Fibroblast of villous mesenchyme (primary cell): ENCODE measurements at places on chromosomes 1 and 21. TPM values are rescaled to one million over a fixed set of nuclear protein-coding genes. Genes with fewer than 3 reads are reported as not detected.

- DNase-seq: no peak
Observed at GRCh38 chr21:43944757-43945156, 67.4 kb upstream of the TRAPPC10 start.

DNA sequence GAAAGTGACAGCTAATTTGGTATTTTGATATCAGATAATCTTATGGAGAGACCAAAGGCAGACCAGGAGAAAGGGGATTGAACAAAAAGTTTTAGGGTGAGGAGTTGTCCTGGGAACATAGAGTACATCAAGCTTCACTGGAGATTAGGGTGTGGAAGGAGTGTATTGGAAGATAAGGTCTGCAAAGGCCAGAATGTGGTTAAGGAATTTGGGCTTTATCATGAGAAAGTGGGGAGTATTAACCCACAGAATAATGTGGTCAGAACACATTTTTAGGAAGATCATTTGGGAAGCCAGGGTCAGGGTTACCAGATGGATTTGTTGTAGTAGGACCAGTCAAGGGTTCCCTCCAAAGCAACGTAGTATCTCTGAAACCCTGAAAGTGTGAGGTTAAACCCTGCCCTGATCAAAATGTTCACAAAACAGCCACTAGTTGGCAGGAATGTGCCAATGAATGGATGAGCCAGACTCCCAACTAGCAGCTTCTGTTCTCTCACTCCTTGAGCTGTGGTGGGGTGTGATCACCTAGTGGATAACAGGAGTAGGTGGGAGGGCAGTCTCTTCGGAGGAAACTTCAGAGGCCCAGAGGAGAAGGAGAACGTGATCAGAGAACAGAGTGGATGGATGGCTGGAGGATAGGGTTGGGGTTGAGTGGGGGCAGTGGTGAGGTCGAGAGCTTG is 35.8 kb downstream of the SLC2A1 start:
- peak; percentile 56 for DNase-seq

- DNase-seq: no peak
Observed at GRCh38 chr21:27209546-27209945, 242.7 kb upstream of the ADAMTS5 start.

GRCh38 chr1:154174654-154175053 is 17.2 kb downstream of the TPM3 start:
- no peak for DNase-seq

GRCh38 chr1:203056516-203056915 is 29.3 kb downstream of the MYOG start:
- no peak for DNase-seq

DNA sequence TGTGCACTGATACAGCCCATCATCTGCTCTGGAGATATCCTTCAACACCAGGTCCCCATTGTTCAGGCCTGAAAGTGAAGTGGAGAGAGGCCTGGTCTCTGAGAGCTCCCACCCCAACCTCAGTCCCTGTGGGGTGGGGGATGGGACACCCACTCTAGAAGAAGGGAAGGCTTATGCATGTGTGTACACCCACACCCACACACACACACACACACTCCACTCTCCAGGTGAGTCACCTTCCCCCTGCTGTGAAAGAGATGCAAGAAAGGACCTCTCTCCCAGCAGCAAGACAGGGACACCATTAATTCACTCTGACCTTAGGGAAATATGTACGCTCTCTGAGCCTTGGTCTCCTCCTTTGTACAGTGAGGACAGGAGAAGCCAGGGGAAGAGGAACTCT is 5.9 kb downstream of the VSIG8 start:
- no peak for DNase-seq

DNA sequence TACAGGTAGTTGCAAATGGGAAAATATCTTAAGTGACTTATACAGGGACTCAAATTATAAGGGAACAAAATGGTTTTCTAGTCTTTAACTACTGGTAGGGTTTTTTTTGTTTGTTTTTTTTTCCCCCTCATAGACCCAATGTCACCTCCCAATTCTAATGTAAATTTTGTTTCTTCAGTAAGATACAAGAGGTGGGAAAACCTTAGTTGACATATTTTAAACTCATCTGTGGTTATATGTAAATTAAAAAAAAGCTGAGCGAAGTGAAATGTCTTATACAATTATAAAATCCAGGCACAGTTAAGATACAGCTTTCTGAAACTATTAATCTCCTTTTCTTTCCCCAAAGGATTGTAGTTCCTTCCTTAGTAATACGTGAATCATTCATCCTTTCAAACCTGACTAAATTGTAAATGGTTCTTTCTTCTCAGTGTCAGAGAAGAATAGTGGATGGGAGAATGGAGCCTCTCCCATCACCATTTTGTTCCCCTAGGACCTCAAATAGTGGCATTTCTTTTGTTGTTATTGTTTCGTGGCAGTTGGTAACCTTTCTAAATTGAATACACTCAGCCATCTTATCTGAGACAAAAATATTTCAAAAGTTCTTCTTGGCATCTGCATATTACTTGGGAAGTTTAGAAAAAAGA is 11.2 kb downstream of the TSEN15 start:
- DNase-seq: no peak

DNA sequence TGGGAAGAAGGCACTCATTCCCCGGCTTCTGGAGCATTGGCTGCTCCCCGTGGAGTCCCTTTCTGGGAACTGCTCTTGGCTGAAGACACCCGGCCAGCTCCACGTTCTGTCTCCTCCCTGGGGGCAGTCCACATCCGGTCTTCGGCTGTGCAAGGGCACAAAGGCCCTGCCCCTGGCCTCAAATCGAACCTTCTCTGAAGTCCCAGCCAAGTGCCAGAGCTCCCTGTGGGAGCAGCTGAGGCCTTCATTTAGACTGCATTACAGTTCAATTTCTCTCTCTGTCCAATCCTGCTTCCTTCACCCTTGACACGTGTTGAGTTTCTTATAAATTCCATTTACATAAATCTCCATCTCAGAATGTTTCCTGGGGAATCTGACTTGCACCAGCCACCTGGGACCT is 132.9 kb upstream of the POU3F1 start:
- DNase-seq: no peak

GRCh38 chr1:178579095-178579494 is 66.2 kb downstream of the TEX35 start:
- DNase-seq: no peak

- no peak for DNase-seq
Observed at GRCh38 chr1:77016386-77016985, 149.2 kb downstream of the ST6GALNAC5 start.

Gene SPATA45
- total RNA-seq: 0.43 TPM in 1 of 2 replicates, not detected in the other

Gene SH2D5
- 3.9 and 4.3 TPM in 2 replicates for total RNA-seq

DNA sequence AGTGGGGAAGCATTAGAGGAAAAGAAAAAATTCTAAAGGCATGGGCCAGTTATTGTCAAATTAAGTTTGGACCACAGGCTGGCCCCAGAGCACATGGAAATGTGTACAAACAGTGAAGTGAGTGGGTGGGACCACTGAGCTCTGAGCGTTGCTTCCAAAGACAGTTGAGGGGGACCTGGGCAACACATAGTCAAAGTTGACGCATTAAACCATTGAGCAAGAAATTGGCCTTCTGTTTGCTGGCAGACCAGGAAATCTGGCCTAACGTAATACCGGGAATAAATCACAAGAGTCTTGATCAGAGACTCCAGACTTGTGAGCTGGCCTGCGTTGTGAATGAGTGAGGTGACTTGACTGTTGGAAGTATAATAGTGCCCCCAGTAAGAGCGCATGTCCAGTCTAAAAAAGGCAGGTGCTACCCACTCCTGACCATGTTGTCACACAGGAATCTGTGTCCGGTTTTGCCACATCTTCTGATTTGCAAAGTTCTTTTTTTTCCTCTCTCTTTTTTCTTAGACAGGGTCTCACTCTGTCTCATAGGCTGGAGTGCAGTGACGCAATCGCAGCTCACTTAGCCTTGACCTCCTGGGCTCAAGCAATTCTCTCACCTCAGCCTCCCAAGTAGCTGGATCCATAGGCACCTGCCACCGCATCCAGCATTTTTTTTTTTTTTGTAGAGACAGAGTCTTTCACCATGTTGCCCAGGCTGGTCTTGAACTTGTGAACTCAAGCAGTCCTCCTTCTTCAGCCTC is 10.7 kb downstream of the EPHB2 start:
- no peak for DNase-seq

Gene EYA3
- 13.9 and 26.3 TPM in 2 replicates for total RNA-seq

Gene ZMYND12
- total RNA-seq: 0.32 and 0.86 TPM in 2 replicates

Gene CLCNKB
- total RNA-seq: under 0.01 and 0.43 TPM in 2 replicates

GRCh38 chr1:32918179-32918578 is 17.0 kb upstream of the TMEM54 start:
- DNase-seq: no peak

Gene NHLH1
- under 0.01 TPM in 1 of 2 replicates, not detected in the other for total RNA-seq

DNA sequence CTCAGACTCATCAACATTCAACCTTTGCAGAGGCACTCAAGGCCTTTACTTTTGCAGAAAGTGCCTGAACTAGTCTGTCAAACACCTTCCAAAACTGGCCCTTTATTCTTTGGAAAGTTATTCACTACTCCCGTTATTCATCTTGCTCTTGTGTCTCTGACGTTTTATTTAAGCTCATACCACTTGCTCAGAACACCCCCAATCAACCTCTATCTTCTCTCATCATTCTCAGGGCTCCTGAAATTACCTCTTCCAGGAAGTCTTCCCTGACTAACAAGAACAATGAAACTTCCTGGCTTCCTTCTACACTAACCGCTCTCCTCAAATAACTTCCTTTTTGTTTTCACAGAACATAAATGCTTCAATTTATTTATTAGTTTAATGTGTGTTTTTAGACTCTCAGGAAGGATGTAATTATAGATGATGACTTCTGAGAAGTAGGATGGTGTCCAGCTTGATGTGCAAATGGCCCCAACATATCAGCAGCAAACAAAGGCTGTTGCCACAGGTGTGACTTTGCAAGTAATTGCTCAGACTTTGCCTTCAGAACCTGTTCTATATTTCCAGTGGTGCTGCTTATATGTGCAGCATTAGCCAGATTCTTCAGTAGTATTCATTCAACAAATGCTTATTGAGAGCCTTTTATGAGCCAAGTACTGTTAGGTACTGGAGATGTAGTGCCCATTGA is 22.8 kb upstream of the BATF3 start:
- DNase-seq: no peak

Gene MAP3K21
- total RNA-seq: 0.32 and 1.3 TPM in 2 replicates

Gene SNAP47
- total RNA-seq: 51.9 and 58.3 TPM in 2 replicates

Gene SPRR2B
- total RNA-seq: not detected in 2 replicates

GRCh38 chr21:15298306-15298705 is 233.5 kb upstream of the NRIP1 start:
- DNase-seq: peak; percentile 11

GRCh38 chr1:158045639-158046038 is 52.2 kb downstream of the KIRREL1 start:
- peak; percentile 72 for DNase-seq

DNA sequence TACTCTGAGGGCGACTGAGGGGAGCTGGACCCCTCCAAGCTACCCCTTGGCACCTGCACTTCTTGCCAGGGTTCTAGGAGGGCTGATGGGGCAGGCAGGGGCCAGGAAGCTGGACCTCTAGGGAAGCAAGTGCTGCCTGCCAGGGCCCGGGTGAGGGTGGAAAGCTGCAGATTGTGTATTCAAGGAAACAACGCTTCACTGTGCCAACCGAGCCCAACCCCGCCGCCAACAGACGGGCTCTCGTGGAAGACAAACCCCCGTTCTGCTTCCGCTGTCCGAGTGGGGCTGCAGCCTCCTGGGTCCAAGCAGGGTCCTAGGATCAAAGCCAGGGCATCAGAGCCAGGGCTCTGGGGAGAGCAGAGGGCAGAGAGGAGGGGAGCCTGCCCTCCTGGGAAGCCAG is 3.2 kb downstream of the EFHD2 start:
- no peak for DNase-seq

GRCh38 chr1:38064197-38064903 is 17.8 kb upstream of the POU3F1 start:
- DNase-seq: peak; percentile 16

DNA sequence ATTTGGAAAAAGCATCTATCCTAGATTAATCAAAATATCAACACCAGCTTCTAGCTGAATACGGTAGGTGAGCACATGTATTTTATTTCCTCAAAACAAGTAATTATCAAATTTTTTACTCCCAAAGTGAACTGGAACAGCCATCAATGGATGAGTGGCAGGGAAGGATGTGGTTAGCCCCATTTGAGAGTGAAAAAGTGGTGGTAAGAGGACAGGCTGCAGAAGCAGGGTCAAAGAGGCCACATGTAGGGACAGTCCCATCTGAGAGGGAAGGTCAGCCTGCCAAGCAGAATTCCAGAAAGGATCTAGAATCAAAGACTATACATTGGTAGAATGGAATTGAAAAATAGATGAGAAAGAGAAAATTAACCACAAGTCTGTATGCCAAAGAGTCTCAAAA is 163.8 kb downstream of the SMYD3 start:
- no peak for DNase-seq

Gene ROR1
- 8.6 and 10.3 TPM in 2 replicates for total RNA-seq

Gene DMRTA2
- total RNA-seq: 0.32 and 1.3 TPM in 2 replicates

- DNase-seq: peak; percentile 76
Observed at GRCh38 chr1:39272027-39272797, 67.7 kb downstream of the MACF1 start.

Gene IVL
- total RNA-seq: not detected in 2 replicates

Gene AJAP1
- total RNA-seq: under 0.01 and 0.64 TPM in 2 replicates

- no peak for DNase-seq
Observed at GRCh38 chr1:187338762-187339412, 510.1 kb downstream of the PLA2G4A start.

DNA sequence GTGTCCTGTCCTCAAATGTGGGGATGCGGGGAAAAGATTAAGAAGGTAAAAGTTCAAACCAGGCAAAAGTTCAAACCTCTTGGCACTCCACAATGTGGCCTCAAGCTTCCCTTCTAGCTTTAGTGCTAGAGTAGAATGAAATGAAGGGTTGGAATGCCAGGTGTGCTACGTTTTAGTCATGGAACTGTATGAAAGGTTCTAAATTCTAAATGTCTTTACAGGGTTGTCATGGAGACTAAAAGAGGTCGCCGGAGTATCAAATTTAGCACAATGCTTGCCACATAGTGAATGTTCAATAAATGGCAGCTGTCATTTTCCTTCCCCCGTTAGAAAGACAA is 57.2 kb upstream of the LRRC8D start:
- no peak for DNase-seq

GRCh38 chr1:29960876-29961275 is 724.6 kb downstream of the PTPRU start:
- no peak for DNase-seq

Gene CYP4Z1
- not detected in 2 replicates for total RNA-seq

Gene PLA2G2C
- not detected in 2 replicates for total RNA-seq

GRCh38 chr21:45142469-45143308 is 68.3 kb downstream of the ADARB1 start:
- peak; percentile 86 for DNase-seq

Gene ADGRL4
- total RNA-seq: 1.9 and 4.7 TPM in 2 replicates

Gene TCEA3
- total RNA-seq: 8.6 and 11.3 TPM in 2 replicates

DNA sequence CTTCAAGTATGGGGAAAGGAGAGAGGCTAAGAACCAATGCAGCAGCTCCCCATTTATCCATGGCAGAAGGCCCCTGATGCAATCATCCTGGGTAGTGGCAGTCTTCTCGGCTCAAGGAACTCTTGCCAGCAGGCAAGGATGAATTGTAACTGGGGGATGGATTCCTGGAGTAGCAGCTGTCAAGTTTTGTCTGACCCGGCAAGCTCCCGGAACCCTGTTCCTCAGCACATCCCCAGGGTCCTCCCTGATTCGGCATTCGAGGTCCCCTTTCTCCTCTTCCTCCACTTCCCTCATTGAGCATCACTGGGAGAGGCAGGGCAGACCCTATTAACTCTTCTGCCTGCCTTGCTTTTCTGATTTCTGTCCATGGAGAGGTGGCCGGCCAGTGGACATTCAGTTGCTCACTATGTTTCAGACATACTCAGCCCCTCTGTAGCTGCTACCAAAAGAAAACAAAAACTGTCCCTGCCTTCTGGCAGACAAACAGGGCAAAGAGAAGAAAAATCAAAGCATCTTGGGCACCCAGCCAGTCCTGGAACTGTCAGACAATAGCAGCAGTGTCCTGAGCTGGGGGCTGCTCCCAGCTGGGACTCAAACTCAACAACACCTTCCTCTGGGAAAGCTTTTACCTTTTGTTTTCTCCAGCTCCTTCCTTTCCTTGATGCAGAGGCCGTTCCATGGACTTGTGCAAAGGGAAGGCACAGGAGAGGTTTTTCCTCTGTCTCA is 5.6 kb upstream of the PTCH2 start:
- no peak for DNase-seq
